ENCODE measurements at places on chromosomes 2 and 18.
A peak's percentile ranks its signal among the peaks of the same experiment; 100 is the strongest.

- no peak for DNase-seq
These were observed 83.8 kb upstream of the ARL4C start for GRCh38 chr2:234580686-234581085.

DNA sequence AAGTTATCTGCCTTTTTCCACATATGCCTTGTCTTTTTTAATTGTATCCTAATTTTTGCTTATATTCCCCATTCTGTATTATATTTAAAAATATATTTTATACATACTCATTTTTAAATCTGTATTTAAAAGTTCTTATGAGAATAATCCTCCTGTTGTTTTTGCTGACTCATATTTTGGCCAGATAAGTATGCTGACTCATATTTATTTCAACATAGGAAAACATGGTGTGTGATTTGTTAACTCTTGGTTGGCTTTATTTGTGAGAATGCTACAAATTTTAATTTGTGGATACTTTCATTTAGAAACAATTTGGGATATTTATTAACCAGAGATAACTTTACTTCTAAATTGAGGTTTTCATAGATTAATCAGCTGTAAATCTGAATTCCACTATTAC, 587.7 kb downstream of the CPS1 start:
- no peak for DNase-seq

DNA sequence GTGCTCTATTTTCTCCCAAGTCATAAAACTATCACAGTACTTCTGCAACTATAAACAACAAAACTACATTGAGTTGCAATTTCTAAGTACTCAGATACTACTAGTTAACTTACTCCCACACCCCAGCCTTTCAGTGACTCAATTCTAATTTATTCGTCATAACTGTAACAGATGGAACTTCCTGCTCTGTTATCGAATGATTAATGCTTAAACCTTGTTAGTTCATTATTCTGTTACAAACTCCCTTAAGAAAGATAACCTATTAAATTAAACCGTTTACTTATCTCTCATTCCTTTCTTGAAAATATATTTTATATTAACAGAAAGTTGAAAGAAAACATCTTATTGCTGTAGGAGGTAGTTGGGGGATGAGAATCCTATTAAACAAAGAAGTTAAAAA, 17.0 kb downstream of the TNFAIP6 start:
- DNase-seq, result no peak

- no peak for DNase-seq
These were observed 981.2 kb downstream of the BCL11A start for GRCh38 chr2:59572227-59572626.

DNA sequence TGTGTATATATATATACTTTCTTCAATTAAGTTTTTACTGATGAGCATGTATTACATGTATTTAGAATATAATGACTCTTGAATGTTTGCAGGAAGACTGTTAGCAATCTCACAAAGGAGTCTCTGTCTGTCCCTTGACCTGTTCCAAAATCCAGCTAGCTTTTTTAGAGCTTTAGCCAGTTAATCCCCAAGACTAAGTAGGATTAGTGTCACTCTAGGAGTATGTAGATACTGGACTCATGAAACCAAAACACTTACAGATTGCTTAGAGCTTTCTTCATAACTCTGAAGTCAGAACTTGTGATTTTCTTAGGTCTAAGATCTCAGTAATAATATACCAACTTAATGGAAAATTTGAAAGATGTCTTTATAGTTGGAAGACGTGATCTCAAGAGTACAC, 2.2 kb downstream of the UBXN4 start:
- no peak for DNase-seq

- no peak for DNase-seq
These were observed 71.7 kb downstream of the HPCAL1 start for GRCh38 chr2:10374362-10374943.

DNA sequence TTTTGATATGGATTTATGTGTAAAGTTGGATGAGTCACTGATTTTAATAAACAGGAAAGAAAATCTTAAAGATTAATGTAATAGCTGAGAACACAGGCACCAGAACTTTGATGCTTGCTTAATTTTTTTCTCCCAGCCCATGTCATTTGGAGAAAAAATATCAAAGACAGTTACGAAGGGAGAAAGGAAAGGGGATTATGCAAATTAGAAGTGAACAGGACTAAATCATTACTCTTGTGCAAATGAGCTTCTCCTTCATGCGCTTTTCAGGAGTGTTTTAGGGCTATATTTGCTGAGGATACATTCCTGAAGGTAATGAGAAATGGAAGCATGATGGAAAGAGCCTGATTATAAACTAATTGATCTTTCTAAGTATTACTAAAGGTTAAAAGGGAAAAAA, 28.9 kb downstream of the NABP1 start:
- no peak for DNase-seq

DNA sequence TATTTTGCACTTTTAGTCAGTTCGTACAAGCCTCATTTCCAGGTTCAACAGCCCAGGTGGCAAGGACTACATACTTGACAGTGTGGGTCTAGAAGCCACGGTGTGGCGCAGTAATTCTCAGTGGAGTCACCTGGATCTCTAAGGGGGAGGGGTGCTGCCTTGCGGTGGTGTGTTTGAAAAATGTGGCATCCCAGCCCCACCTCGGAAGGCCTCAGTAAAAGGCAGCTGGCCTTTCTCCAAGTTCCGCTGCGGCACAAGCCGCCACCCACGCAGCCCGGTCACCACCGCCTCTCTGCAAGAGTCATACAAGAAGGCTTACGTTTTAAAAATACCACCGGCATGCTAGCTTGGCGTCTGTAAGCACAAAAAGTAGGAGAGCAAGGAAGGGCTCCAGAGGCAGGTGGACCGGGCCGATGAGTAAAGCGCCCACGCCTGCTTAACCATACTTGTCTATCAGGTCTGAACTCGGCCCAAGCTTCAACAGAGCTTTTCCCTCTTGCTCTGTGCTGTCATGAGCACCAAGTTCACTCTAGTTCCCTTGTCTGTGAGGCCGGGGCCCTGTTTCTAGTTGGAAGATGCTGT, 49.5 kb downstream of the SPRED2 start:
- peak; percentile 69 for DNase-seq

GRCh38 chr2:2263196-2263829, 67.8 kb downstream of the MYT1L start:
- DNase-seq, result no peak

DNA sequence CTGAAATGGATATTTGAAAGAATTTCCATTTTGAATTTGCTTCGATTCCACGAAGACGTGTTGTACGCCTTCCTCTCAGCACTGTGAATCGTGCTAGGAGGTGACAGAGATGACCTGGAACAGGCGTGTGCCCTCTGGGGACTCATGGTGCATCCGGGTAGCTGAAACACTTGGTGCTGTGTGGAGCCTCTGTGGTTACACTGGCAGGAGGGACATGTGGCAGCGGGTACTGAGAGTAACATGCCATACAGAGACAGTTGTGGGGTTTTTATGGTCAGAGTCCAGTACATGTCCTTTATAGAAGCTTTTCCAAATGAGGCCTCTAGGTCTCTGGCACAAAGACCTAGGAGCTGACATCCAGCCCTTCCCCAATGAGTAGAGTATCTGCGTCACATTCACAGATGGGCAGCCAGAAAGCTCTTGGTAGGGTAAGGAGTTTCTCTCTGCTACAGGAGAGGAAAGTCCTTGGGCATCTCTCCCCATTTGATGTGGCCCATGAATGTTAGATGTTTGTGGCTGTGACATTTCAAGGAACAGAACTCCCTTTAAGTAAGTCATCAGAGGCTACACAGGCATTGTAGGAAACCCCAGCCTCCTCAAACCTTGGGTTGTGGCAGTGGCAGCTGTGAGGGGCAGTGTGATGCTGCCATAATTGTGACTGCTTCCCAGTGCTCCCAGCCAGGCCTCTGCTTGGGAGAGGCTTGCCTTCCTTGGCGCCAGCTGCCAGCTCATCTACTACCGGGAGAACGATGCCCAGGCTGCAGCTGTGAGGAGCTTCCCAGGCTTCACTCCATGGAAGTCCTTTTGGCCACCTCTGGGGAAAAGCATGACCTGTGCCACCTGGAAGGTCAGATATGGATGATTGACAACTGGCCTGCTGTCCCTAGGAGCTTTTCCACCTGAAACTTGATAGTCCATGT, 80.6 kb downstream of the ACOXL start:
- no peak for DNase-seq

- no peak for DNase-seq
These were observed 194.2 kb upstream of the HDAC4 start for GRCh38 chr2:239594772-239595608.

GRCh38 chr2:204177251-204177976, 240.9 kb downstream of the ICOS start:
- DNase-seq, result no peak

GRCh38 chr18:50055488-50055887, 139.5 kb downstream of the MYO5B start:
- no peak for DNase-seq

GRCh38 chr2:26756337-26756736, 7.7 kb upstream of the SLC35F6 start:
- no peak for DNase-seq

GRCh38 chr2:205477016-205477705, 205.1 kb upstream of the NRP2 start:
- no peak for DNase-seq

DNA sequence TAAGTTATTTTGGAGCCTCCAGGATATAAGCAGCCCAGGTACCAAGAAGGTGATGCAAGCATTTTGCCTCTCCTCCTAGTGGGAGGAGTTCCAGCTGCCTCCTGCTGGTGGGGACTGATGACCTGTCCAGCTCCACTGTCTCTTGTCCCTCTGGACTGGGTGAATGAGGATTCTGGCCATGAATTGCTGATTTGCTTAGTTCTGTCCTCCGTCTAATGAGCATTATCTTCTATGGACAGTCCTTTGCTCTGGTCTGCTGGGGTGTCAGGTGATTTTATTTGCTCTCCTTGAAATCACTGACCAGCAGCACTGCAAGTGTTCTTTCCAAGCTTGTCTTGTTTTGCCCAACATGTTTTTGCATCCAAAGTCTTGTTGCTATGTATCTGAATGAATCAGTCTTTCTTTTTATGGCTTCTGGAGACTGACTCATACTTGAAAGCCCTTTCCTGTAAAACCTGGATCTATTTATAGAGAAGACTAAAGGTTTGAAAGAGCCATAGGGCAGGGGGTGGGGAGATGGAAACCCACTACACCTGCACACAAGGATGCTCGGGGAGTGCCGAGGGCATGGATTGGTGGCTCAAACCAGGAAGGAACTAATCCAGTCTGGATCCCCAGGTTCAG, 40.5 kb upstream of the EFHD1 start:
- DNase-seq, result no peak

DNA sequence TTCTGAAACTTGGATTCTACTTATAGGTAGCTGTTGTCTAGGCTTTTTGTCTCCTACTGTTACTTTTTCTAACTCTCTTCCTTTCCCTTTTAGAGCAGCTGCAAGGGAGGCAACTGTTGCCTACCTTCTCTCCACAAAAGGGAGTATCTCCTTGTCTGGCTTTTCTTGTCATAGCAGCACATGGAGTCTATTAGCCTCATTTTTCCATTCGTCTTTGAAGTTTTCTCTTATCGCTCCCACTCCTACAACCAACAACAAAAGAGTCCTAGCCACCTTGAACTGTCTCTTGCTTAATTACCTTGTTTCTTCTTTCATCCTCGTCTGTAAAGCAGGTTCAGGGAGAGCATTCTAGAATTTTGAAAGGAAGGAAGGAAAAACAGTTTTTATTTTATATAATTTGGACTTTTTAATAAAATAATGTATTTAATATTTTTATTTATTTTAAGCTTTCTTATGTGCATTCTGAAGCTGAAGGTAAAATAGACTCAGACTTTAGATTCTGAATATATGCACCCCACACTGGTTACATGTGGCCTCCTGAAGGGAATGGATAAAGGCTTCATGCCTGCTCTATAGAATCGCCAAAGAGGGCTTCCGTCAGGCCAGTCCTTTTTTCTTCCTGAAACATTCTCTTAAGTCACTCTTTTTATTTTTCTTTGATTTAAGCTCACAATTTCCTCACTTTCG, 154.4 kb downstream of the CSRNP3 start:
- no peak for DNase-seq

DNA sequence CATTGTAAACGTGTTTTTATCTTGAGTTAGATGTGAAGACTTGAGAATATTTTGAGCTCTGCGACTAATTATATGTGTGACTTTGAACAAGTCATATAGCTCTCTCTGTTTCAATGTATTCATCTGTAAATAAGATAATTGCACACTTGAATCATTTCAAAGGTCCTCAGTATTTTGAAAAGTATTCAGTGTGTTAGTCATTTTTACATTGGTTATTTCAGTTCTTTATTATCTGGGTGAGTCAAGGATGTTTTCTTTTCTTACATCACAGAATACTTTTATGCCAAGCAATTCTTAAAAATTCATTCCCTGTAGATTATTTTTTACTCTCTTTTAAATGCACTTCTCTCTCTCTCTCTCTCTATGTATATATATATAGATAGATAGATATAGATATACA, 1098.0 kb upstream of the ZEB2 start:
- DNase-seq, result no peak

DNA sequence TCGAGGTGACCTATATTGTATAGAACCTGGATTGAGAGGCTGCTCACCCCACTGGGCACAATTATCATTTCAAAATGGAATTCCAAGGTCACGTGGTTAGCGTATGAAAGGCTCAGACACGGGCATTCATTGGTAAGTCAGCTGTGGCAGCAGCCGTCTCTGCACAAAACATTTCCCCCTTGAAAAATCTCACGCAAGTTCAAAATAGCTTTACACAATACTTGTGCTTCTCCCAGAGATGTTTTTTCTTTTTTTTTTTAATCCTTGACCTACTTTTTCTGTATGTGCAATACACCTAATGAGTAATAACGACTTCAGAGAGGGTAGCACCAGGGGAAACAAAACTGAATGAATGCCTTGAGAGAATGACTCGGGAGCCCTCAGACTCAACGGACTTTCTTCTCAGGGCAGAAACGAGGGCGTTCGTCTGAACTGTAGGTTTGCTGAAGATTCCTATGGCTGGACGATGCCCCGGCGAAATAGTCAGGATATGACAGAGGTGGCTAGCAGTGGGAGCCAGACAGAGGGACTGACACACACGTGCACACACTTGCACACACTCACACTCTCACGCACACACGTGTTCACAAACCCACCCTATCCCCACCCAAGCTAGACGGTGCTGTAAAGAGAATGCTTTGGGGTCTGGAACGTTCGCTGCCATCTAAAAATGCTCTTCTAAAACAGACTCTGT, 77.8 kb downstream of the PDCL3 start:
- DNase-seq, result no peak

GRCh38 chr2:101831351-101831865, 133.9 kb downstream of the MAP4K4 start:
- DNase-seq, result peak; percentile 75
